Activated CD4-positive, alpha-beta T cell treated with anti-CD3 and anti-CD28 coated beads, Interleukin-2, amount 50 U/mL, for 24 hours (primary cell): ENCODE measurements at places on chromosomes 13 and 19.
A peak's percentile ranks its signal among the peaks of the same experiment; 100 is the strongest.

- no peak for DNase-seq
These were observed 33.8 kb downstream of the SERP2 start for GRCh38 chr13:44407379-44407778.

- DNase-seq = no peak
These were observed 101.5 kb downstream of the STARD13 start for GRCh38 chr13:33184112-33184490.

GRCh38 chr19:1734321-1734966 is 18.9 kb upstream of the ONECUT3 start:
- DNase-seq = no peak

- no peak for DNase-seq
These were observed 57.0 kb upstream of the ATP12A start for GRCh38 chr13:24623149-24623665.

- no peak for DNase-seq
These were observed 1.8 kb upstream of the DIAPH3 start for GRCh38 chr13:60165391-60166099.

DNA sequence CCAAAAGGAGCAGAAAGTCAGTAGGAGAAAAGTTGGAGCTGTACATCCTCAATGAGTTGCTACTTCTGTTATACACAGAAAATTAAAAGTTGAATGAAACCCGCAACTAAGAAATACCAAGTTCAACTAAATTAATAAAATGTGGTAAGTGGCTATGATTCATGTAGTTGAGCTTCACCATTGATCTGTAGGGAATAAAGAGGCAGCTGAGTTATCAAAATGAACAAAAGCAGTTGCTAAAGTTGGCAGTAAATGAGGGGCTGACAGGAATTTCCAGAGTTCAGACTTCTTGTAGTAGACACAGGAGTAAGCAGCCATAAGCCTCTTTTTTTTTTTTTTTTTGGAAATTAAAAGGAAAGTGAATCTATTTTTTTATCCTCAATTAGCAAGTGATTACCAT is 234.6 kb downstream of the POSTN start:
- DNase-seq = no peak

GRCh38 chr13:50156140-50156539 is 140.9 kb downstream of the KCNRG start:
- no peak for DNase-seq

DNA sequence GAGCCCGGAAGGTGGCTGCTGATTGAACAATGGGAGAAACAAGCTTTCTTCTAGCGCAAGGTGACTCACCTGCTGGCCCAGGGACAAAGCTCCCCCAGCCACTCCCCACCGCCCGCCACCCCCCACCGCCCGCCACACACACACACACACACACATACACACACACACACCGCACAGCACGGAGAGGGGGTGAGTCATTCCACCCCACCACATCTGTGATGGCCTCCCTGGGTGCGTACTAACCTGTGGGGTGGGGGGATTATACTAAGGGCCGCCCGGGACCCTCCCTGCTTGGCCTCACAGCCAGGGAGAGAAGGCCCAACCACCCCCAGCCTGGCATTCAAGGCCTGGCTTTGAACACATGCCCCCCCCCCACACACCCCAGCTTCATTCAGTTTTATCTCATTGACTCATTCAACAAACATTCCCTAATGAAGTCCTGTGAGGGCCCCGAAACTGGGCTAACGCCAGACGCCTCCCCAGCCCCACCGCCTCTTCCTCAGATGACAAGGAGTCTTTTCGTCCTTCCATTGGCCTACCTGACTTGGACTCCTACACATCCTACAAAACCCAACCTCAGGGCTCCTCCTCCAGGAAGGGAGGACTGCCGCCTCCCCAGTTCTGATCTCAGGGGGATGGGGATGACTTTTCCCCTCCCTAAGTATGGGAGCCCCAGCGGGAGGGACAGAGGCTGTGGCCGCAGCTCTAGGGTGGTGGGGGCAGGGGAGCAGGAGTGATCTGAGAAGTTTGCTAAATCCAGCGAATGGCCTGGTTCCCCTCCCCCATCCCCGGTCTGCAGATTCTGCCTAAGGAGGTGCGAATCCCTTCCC is 5.8 kb upstream of the ONECUT3 start:
- no peak for DNase-seq

GRCh38 chr13:30869491-30869890 is 36.6 kb upstream of the MEDAG start:
- no peak for DNase-seq

DNA sequence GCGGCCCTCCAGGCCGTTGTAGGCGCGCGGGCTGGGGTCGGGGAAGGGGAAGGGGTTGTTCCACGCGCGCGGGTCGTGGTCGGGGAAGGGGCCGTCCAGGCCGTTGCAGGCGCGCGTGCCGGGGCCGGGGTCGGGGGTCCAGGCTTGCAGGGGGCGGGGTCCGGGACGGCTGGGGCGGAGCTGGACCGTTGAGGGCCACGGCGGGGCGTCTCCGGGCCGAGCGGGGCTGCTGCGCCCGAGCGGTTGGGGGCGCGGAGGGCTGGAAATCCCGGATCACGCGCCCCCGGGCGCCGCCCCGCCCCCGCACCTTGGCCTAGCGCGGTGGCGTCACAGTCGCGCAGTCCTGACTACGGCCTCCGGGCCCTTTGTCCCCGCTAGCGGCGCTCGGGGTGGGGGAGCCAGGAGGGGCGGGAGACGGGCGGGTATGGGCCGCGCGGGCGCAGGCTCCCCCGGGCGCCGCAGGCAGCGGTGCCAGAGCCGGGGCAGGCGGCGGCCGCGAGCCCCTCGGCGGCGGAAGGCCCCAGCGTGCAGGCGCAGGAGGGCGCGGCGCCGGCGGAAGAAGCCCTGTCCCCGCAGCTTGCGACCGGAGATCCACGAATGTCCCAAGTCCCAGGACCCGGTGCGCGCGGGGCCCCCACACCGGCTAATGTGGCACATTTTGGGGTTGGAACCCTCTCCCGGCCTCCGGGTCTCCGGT is 665 bp downstream of the GPX4 start:
- DNase-seq = peak; percentile 61

DNA sequence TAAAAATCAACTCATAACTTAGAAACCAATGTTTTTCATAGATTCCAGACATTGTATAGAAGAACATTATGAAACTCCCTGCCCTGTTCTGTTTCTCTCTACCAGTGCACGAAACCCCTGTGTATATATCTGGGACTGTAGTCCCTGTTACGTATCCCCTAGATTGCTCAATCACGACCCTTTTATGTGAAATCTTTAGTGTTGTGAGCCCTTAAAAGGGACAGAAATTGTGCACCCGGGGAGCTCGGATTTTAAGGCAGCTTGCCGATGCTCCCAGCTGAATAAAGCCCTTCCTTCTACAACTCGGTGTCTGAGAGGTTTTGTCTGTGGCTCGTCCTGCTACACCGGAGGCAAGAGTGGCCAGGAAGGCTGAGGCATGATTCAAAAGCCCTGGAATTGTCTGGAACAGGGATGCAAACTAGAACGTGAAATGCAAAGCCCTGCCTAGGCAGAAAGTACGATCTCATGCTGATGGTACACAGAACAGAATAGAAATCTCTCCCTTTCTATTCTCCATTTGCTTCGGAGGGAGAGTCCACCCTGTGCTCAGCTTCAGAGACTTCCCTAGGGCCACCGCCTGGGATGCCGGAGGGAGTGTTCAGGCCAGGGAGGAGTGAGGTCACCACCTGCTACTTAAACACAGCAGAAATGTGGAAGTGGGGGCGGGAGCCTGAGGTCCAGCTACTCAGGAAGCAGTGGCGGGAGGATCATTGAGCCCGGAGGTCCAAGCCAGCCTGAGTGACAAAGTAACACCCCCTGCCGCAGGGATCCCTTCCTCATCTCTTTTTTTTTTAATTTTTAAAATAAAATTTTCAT is 758 bp upstream of the ZNF888 start:
- DNase-seq = no peak

GRCh38 chr13:98542568-98543377 is 34.1 kb downstream of the STK24 start:
- no peak for DNase-seq

DNA sequence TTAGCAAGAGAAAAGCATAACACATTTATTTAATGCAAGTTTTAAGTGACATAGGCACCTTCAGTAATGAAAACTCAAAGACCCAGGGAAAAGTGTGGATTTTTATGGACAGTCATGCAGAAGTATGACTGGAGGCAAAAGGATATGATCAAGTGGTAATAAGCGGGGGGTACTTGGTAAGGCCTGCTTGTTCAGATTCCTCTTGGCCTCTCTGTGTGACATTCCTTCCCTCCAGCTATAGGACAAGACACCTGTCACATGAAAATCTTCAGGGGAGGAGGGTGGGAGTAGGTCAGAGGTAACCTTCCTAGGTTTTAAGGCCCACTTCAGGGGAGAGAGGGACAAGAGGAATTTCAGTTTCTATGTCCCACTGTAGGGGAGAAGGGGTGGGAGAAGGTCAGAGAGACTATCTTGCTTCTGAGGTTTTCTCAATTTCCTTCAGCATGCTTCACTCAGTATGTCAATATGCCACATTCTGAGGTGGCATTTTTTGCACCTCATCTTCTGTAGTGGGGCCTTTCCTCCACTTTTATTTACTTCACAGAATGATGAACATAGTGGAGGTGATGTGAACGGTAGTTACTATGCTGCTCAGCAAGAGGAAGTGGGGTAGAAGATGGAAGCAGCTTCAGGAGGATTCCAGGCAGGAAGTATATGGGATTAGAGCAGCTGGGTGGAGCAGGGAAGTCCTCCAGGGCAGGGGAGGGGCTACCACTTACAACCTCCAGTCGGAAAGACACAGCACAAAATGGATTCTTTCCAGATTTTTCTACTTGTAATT is 73.2 kb upstream of the RFC3 start:
- DNase-seq = no peak

GRCh38 chr13:98445340-98446233 is 131.3 kb downstream of the STK24 start:
- DNase-seq = peak; percentile 71

DNA sequence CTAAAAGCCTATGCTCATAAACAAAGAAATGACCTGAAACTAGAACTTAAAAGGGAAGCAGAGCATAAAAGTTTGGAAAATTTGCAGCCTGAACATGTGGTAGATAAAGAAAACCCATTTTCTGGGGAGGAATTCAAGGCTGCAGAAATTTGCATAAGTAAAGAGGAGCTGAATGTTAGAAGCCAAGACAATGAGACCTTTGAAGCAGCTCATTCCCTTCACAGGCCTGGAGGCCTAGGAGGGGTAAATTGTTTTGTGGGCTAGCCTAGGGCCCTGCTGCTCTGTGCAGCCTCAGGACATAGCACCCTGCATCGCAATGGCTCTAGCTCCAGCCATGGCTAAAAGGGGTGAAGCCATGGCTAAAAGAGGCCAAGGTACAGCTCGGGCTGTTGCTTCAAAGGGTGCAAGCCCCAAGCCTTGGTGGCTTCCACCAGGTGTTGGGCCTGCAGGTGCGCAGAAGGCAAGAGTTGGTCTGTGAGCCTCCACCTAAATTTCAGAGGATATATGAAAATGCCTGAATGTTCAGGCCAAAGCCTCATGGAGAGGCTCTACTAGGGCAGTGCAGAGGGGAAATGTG is 38.3 kb downstream of the ZIC2 start:
- no peak for DNase-seq

DNA sequence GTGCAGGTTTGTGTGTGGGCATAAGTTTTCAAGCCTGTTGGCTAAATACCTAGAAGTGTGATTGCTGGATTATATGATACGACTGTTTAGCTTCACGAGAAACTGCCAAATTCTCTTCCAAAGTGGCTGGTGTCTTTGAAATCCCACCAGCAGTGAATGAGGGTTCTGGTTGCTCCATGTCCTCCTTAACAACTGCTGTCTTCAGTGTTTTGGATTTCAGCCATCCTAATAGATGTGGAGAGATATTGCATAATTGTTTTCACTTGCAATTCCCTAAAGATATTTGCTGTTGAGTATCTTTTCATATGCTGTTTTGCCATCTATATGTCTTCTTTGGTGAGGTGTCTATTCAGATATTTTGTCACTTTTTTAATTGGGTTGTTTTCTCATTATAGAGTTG is 390.5 kb downstream of the ZNF536 start:
- DNase-seq = no peak

- no peak for DNase-seq
These were observed 56.5 kb downstream of the HSPH1 start for GRCh38 chr13:31105020-31105795.

- DNase-seq = no peak
These were observed 12.2 kb downstream of the IGLON5 start for GRCh38 chr19:51323481-51324166.

DNA sequence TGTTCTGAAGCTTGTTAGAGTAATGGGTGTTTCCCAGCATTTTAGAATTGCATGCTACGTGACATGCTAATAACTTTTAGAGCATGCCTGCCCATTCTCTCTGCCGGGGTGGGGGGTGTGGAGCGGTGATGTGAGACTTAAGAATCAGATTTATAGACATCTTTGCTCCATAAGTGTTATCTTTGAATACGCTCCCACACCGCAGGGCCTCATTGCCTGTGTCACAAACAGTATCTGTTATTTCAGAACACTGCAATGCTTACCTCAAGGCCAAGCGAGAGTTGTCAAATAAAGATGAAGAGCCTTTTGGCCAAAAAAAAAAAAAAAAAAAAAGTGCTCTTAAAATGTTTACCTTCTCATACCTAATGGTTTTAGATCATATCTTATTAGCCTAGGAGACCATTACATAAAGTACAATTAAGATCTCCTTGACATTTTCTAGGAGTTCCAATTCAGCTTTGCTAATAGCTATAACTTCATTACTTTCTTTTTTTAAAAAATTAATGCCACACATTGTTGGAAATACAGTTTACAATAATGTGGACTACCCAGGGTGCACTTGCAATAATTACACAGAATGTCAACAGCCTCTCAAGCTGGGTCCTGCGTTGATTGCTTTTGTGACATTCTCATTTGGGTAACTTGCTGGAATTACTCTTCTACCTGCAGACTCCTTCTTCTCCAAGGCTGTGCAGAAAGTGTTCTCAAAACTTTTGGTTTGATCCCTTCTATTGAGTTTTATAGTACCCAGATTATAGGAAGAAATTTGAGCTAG is 525.3 kb downstream of the KLF12 start:
- DNase-seq = no peak

DNA sequence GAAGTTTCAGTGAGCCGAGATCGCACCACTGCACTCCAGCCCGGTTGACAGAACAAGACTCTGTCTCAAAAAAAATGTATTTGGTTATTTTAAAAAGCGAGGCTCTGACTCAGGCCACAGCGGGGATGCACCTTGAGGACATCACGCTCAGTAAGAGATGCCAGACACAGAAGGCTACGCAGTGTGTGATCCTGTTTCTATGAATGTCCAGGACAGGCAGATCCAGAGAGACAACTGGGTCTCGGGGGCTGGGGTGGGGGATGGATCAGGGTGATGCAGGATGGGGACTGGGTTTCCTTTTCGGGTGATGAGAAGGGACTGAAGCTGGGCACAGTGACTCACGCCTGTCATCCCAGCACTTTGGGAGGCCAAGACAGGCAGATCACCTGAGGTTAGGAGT is 5.4 kb downstream of the MED16 start:
- DNase-seq = no peak

- no peak for DNase-seq
These were observed 64.6 kb upstream of the SOX21 start for GRCh38 chr13:94776956-94777355.
